Cardiac fibroblast (primary cell): ENCODE measurements at places on chromosomes 6 and 20.

DNA sequence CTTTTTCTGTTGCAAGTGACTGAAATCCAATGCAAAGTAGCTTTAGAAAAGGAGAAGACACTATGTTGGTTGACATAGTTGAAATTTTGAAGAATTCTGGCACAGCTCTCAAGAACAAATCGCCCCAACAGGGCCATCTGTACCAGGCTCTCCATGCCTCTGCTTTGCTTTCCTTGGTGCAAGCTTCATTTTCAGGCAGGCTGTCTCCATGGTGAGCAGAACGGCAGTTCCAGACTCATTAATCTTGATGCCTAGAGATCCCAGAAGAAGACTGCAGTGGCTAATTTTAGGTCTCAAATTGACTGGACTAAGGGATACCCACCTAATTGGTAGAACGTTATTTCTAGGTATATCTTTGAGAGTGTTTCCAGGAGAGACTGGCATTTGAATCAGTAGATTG is 950.7 kb upstream of the FLRT3 start:
- DNase-seq = no peak

GRCh38 chr6:105014954-105015353 is 58.0 kb downstream of the LIN28B start:
- no peak for DNase-seq

GRCh38 chr6:48825501-48826151 is 637.4 kb downstream of the MMUT start:
- peak; percentile 49 for DNase-seq

DNA sequence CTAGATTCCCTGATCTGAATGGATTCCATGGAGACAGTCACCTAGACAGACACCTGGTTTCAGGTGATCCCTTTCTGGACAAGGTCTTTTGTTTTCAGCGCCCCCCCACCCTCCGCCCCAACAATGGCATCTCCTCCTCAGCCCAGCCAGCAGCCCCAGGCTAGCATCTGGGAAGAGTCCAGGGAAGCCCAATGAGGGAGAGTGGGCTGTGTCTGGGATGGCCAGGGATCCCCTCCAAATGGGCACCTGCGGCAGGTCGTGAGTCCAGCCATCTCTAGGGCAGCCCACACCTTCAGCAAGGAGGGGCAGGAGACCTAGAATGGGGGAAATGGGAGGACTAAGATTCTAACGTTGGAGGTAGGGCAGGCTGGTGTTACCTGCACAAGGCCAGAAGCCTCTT is 1.2 kb upstream of the SLC24A3 start:
- no peak for DNase-seq

DNA sequence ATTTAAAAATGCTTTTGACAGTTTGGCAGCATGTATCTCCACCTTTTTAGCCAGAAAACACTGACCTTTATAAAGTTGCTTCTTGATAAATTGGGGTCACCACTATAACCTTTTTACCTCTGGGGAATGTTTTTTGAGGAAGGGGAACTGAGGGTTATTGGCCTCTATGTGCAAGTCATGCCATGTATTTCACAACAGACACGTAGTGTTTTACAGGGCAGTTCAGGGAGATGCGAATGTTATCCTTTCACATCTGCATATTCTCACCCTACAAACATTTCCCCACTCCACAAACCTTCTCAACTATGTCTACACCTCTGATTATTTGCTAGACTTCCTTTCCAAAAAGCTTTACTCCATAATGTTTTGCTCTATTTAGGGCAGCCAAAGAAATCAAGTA is 17.0 kb upstream of the SLA2 start:
- no peak for DNase-seq

GRCh38 chr6:44333273-44333919 is 9.1 kb upstream of the SPATS1 start:
- DNase-seq = no peak

GRCh38 chr6:5275497-5275896 is 14.2 kb downstream of the FARS2 start:
- DNase-seq = no peak

- peak; percentile 79 for DNase-seq
Observed at GRCh38 chr20:25669826-25670422, 26.7 kb downstream of the ZNF337 start.

DNA sequence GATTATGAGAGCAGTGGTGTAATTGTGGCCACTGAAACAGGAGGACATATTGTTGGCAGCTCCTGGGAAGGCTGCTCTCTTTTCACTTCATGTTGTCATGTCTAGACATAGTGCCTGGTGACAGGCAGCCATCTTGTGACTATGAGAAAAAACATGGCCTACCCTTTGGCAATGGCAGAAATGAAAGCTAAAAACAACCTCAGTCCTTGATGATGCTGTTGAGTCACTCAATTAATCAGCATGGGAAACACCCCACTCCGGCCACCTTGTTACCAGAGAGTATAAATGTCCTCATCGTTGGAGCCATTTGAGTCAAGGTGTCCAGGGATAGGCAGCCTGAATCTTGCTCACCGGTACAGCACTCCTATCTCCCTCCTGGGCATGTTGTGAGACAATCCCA is 31.2 kb upstream of the HMGA1 start:
- no peak for DNase-seq

GRCh38 chr6:38281126-38281525 is 358.6 kb downstream of the BTBD9 start:
- no peak for DNase-seq

DNA sequence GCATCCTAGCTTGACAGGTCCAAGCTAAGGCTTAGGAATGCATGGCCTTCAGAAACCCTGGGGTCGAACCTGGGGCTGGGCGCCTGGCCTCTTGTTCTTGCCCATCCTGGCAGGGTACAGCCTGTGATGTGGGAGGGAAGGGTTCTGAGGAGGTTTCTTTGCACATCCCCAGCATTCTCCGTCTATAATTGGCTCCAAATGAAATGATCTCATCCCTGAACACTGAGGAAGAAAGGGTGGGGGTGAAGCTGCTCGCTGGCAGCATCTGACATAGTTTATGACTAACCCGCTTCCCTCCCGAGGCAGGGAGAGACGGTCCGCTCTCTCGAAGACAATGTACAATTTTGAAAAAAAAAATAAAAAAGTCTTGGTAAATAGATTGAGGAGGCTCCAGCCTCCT is 67.1 kb upstream of the ZNFX1 start:
- peak; percentile 93 for DNase-seq

- DNase-seq = no peak
Observed at GRCh38 chr20:53847837-53848170, 222.6 kb downstream of the BCAS1 start.

- no peak for DNase-seq
Observed at GRCh38 chr6:15503346-15503680, 159.5 kb downstream of the DTNBP1 start.

DNA sequence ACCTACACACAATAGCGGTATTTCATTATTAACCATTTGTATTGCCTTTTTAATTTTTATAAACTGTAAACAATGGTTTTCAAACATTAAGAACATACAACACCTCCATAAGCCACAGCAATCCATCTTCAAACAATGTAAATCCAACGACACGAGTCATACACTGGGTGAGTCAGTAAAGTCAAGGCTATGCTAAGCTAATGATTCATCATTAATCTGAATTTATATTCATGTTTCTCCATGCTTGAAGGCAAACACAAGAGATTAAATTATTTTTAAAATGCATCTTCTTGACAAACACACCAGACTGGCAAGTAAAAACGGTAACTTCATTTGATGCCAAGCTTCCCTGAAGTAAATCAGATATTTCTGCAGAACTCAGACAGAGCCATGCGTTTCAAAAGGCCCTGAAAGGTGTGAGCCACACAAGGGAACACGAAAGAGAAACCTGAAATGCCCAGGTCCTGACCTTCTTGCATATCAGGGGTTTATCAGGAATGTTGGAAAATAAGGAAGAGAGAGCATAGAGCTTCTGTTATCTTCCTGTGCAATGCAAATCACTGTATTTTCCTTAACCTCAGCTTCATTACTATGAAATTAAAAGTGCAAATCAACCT is 162.5 kb downstream of the ALDH8A1 start:
- DNase-seq = peak; percentile 26

- DNase-seq = no peak
Observed at GRCh38 chr6:129776542-129777330, 66.8 kb upstream of the ARHGAP18 start.
